ENCODE measurements at places on chromosomes 13 and 19.

- DNase-seq: no peak
These were observed 2.7 kb upstream of the ACP5 start for GRCh38 chr19:11580116-11580515.

GRCh38 chr19:44876930-44877535 is 14.0 kb upstream of the TOMM40 start:
- no peak for DNase-seq

- no peak for DNase-seq
These were observed 804 bp downstream of the ZNF708 start for GRCh38 chr19:21328406-21328805.

GRCh38 chr13:31192306-31192705 is 7.5 kb upstream of the B3GLCT start:
- DNase-seq: no peak

- DNase-seq: no peak
These were observed 32.1 kb downstream of the RASL11A start for GRCh38 chr13:27302643-27303262.

DNA sequence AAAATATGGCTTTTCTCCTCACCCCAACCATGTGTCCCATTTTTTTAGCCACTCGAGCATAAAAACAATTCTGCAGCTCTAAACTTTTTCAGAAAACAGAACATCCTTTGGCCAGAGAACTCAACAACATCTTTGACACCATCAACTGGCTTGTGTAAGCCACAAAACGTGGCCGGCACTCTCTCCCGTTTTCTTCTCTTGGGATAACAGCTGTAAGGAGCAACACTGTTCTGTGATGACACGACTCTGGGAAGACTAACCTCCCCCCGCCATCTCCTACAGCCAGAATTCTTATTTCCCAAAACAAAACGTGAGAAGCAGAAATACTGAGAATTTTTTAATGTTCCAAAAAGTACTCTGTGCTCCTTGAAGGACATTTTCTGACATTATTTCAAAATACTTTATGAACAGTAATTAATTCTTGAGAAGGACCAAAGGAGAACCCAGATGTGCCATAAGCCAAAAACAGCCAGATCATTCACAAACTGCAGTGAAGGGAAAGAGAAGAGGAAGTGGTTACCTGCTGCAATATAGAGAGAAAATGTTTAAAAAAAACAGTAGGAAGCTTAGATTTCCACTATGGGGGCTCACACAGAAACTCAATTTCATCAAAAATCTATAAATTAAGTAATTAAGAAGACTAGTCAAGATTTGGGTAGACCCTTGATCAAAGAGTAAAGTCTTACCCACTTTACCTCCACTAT is 25.8 kb downstream of the COL4A1 start:
- DNase-seq: no peak

All from endothelial cell (in vitro differentiated cells).